Stimulated activated CD8-positive, alpha-beta memory T cell treated with anti-CD3 and anti-CD28 coated beads, Interleukin-12 subunit alpha, Interleukin-12 subunit beta, amount 100 ng/mL, for 1 hour (primary cell): ENCODE measurements at places on chromosomes 12 and 14.

DNA sequence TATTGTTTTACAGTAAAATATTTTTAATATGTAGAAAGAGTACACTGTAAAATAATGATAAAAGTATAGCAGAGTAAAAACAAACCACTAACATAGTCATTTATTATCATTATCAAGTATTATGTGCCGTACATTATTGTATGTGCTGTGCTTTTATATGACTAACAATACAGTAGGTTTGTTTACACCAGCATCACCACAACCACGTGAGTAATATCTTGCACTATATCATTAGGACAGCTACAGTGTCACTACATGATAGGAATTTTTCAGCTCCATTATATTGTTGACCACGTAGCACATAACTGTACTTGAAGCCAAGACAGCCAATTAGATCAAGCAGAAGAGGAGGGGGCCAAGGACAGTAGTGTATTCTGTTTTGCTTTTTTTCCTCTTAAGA lies 415.4 kb downstream of the RAD51B start:
- no peak for DNase-seq

DNA sequence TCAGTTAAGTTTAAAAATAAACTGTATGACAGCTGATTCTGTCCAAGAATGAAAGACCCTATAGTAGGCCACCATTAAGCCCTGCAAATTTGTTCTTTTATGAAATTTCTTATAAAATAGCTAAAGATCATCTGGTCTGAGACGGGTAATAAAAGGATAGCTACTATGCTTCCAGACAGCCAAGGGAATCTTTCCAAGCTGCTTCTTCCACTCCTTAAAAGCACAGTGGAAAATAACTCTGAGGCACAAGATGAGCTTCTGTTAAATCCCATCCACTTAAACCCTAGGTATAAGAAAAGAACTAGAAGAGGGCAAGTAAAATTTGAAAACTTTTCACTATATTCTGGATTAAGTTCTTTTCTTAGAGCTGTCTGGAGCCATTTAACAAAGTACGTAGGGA lies 194.3 kb downstream of the CAPZA3 start:
- no peak for DNase-seq

- DNase-seq, result no peak
Measured at GRCh38 chr14:55123852-55124639, 5.0 kb upstream of the LGALS3 start.

- DNase-seq, result no peak
Measured at GRCh38 chr14:89540009-89540829, 123.2 kb upstream of the FOXN3 start.

DNA sequence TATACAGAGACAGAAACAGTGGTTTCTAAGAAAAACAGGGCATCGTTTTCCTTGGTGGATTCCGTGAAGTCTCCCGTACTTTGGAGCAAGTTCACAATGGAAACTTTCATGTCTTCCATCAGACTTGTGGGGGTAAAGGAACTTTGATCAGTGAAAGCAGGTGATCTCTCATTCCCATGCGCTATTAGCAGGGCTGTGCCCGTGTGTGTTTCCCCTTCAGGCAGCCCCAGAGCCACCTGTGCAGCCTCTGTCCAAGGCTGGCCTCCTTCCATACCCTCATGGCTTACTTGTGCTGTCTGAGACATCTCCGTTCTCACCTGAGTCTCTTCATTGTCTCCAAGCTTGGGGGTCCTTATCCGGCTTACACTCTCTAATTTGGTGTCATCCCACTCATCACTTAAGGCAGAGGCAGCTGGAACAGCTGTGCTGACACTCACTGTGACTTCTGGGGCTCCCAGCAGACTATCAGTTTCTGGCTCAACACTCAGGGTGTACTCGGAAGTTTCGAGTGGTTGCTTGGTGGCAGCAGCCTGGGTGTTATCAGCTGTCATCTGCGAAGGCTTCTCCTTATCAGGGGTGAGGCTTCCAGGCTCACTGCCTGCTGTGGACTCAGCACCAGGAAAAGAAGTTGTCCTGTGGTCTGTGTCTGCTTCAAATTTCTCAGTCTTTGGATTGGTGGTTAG lies 13.8 kb downstream of the ARMH4 start:
- DNase-seq, result no peak
